Bronchial epithelial cell (primary cell): ENCODE measurements at places on chromosomes 12 and 14.
A peak's percentile ranks its signal among the peaks of the same experiment; 100 is the strongest.

DNA sequence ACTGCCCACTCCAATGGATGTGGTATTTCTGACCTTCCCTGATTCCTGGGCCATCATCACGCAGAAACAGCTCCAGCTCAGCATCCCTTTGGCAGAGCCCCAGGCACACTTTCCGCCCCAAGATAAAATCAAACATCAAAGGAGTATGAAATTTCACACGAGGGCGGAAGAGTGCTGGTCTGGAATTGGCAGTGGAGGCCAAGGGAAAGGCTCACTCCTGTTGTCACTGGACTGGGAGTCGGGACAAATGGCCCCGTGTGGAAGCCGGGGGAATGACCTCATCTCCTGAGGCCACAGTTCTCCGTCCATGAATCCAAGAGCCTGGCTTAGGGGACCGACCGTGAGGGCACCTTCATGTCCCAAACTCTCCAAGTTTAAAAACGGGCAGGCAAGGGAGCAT, 40.9 kb downstream of the FZD10 start:
- DNase-seq: no peak

- peak; percentile 71 for DNase-seq
Measured at GRCh38 chr12:123102781-123103503, 47.9 kb downstream of the PITPNM2 start.

GRCh38 chr12:64826234-64826633, 1.8 kb downstream of the TBC1D30 start:
- peak; percentile 66 for DNase-seq

GRCh38 chr12:5582541-5582940, 150.6 kb downstream of the NTF3 start:
- DNase-seq: no peak

GRCh38 chr14:95424529-95424928, 91.9 kb downstream of the SYNE3 start:
- DNase-seq: no peak

GRCh38 chr12:27555361-27555760, 31.4 kb downstream of the PPFIBP1 start:
- no peak for DNase-seq

DNA sequence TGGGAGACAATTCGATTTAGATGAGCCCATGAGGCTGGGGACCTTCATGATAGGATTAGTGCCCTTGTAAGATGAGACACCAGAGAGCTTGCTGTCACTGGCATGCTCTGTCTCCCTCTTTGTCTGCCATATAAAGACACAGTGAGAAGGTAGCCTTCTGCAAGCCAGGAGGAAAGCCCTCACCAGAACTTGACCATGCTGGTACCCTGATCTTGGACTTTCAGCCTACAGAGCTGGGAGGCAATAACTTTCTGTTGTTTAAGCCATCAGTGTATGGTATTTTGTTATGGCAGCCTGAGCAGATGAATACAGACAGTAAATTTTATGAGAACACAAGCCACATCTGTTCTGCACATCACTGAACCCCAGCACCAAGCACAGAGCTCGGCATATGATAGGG, 38.1 kb upstream of the RASSF3 start:
- no peak for DNase-seq

DNA sequence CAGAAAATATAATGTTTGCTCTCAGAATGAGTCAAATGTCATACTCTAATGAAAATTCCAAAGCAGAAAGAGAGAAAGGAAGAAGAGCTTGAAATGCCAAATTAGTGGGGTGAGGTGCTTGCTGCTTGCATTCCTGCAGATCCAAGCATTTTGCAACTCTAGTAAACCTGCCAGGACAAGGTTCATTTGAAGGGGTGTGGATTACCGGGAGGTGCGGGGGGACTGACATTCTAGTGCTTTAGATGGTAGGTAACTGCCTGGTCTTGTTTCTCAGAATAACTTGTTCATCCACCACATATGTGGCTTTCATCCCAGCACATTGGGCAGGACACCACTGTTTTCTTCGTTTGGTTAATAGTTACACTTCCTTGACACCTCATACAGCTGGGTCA, 144.4 kb downstream of the AKAP6 start:
- DNase-seq: peak; percentile 99

GRCh38 chr12:78470354-78471195, 394.0 kb upstream of the SYT1 start:
- DNase-seq: peak; percentile 43

DNA sequence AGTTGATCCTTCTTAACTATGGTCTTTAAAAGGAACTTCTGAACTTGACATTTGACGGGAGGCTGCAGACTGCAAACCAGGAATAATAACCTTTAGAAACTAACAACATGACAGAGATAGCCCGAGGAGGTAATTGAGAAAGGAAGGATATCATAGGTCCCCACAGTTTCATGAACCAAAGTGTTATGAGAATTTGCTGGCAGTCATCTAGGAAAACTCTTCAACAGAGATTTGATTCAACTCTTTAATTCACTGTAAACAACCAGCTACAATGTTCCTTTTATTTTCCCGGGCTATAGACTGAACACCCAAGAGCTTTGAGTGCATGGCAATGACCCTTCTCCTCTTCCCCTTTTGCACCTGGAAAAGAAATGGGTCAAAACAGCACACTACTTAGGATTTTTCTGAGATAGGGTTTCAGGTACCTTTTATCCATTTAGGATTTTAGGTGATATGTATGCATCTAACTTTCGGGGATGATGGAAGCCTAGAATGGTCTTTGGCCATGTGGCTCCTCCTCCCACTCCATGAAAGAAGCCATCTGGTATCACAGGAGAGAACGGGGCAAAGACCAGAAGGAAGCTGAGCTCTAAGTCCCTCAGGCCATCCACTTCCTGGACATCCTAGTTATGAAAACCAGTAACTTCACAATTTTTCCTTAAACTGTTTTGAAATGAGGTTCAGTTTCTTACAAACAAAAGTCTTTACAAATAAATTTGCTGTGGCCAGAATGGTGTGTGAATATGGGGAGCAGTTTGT, 23.0 kb downstream of the GLT8D2 start:
- no peak for DNase-seq

DNA sequence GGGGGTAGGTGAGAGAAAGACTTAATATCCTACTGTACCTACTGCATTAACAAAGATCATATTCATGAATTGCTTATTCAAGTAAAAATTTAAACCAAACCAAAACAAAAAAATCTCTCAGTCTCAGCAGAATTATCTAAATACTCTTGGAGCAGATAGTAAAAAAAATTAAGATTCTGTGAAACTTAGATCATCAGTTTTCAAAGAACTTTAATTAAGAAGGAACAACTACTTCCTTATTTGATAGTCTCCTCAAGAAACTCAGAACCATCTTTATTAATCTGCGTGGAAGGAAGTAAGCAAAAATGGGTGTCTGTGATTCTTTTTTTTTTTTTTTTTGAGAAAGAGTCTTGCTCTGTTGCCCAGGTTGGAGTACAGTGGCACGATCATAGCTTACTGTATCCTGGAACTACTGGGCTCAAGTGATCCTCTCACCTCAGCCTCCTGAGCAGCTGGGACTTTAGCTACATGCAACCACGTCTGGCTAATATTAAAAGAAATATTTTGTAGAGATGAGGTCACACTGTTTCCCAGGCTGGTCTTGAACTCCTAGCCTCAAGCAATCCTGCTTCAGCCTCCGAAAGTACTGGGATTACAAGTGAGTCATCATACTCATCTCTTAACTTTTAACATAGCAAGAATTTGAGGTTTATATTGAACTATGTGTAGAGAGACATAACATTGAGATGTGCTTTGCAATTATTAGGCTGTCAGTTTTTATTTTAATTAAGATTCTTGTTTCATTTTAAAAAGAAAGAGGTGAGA, 37.4 kb downstream of the GAS2L3 start:
- no peak for DNase-seq

DNA sequence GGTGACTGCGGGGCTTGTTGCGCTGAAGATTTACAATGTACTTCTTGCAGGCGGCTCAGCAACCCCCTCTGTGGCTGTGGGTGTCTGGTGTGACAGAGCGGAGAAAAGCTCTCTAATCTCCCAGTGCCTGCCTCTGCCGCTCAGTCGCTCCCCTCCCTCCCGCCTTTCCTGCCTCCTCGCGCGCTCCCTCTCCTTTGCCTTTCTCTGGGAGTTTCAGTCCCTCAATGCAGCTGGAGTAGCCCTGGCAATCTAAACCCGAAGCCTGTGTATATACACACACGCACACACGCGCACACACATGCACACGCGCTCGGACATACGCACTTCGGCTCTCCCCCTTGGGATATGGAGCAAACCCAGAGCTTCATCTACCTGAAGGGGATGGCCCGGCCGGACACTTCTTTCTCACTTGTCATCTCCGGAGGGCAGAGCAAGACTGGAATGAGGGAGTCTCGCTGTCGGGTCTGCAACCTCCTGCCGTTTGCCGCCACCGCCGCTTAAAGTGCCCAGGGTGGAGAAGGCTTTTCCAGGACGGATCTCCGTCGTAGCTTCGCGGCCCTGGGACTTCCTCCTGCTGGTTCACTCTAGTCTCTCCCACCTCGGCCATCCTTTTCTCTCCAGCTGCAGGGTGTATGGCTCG, 599 bp upstream of the TRHDE start:
- DNase-seq: no peak

DNA sequence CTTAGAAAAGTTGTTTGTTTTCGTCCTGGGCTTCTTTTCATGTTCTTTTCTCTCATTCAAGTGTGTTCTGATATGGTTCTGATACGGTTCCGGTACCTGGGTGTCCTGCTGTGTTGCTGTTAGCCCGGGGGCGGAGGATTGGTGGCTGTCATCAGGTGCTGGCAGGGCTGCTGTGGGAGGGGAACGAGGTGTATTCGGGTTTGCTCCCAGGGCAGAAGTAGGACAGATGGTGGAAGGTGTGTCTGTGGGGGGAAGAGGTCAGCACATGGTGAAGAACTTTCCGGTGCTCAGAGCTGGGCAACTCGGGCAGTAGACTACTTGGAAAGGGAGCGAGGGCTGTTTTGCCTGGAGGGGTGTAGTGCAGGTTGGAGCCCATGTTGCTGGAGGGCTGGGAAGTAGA, 70.2 kb downstream of the SLC25A47 start:
- DNase-seq: no peak

GRCh38 chr12:62301080-62301798, 41.0 kb downstream of the USP15 start:
- DNase-seq: no peak

- peak; percentile 80 for DNase-seq
Measured at GRCh38 chr14:63938198-63939005, 85.6 kb downstream of the SYNE2 start.

DNA sequence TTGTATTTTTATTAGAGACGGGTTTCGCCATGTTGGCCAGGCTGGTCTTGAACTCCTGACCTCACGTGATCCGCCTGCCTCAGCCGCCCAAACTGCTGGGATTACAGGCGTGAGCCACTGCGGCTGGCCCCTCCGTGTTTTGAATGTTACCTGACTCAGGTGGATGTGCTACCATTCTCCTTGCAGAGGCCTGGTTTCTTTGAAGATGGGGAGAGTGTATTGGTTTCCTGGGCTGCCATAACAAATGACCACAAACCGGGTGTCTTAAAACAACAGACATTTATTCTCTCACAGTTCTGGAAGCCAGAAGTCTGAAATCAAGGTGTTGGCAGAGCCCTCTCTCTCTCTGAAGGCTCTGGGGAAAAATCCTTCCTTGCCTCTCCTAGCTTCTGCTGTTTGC, 98.0 kb downstream of the IRF2BPL start:
- no peak for DNase-seq

GRCh38 chr12:57470970-57471656, 8.6 kb downstream of the ARHGAP9 start:
- no peak for DNase-seq

DNA sequence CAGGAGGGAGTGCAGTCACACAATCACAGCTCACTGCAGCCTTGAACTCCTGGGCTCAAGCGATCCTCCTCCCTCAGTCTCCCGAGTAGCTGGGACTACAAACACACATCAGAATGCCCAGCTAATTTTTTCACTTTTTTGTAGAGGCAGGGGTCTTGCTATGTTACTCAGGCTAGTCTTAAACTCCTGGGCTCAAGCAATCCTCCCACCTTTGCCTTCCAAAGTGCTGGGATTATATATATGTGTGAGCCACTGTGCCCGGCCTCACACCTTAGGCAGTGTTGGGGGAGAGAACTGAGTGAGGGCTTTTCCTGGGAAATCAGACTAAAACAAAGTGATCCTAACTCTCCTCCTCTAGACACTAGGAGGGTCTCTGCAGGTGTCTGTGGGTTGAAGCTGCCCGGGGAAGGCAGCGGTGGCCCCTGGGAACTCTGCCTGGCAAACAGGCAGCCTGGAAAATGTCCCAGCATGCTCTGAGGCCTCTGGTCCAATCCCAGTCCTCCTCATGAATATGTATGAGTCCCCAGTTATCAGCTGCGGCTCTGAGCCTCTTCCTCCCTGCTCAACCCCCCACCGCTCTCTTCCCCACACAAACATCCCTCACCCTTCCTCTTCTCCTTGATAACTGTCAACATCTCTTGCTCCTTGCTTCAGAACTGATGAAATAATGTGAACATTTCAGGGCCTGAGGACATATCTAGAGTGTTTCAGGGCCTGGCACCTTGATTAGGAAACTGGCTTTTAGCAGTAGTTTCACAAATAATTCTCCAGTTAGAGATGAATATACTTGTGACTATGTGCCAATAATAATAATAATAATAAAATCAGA, 7.9 kb upstream of the NAA25 start:
- no peak for DNase-seq

DNA sequence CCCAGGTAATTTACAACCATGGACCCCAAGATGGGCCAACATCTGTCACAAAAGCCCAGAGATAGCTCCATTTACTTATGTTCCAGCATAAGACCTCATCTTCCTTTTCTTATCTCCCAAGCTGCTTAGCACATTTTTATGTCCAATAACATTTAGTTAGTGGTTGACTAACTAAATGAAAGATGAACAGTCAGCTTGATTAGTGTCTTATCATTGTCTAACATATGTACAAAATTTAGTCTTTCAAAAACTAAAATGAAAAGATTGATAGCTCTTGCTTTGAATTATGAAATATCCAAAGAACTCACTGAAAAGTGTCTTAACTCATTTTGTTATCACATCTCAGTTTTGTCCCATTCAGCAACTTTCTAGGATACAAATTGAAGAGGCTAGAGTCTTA, 163.1 kb upstream of the EGLN3 start:
- no peak for DNase-seq

DNA sequence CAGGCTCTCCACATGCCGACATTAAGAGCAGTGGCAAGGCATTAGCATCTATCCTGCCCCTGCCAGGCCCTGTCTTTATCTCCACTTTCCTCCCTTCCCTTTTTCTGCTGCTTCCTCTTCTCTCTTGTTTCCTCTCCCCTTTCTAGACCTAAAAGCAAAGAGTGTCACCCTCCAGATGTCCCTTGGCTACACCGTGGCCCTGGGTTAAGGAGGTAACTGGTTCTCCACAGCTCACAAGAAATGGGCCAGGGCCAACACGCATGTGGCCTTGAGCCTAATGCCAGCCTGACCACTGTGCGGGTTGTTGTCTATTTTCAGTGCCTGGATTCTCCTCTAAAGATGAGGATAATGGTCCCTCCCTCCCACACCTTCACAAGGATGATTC, 41.7 kb upstream of the DDX11 start:
- DNase-seq: no peak

GRCh38 chr14:32940711-32941667, 2.3 kb downstream of the NPAS3 start:
- no peak for DNase-seq

- no peak for DNase-seq
Measured at GRCh38 chr12:114011711-114012110, 45.6 kb upstream of the RBM19 start.
